Gastrocnemius medialis (tissue), 4 donors: ENCODE measurements at places on chromosomes 16 and 17.

- no peak for DNase-seq
- H3K4me3 ChIP-seq, result no peak overlapping the region
- no peak overlapping the region for H3K27ac ChIP-seq
- H3K27me3 ChIP-seq, result no peaks in the 10 kb centered on the region
- peaks cover 18% of the 10 kb centered on the region for H3K4me1 ChIP-seq
- H3K36me3 ChIP-seq, result no peaks in the 10 kb centered on the region
Measured at GRCh38 chr17:81234940-81235821, 3.7 kb downstream of the TEPSIN start.

GRCh38 chr16:69935740-69936139 is 15.4 kb upstream of the CLEC18A start:
- DNase-seq, result no peak
- no peak overlapping the region for H3K4me3 ChIP-seq
- H3K4me1 ChIP-seq, result no peaks in the 10 kb centered on the region
- no peak overlapping the region for H3K27ac ChIP-seq

GRCh38 chr16:79752396-79752795 is 151.9 kb upstream of the MAF start:
- H3K4me1 ChIP-seq, result no peaks in the 10 kb centered on the region
- no peak overlapping the region for H3K4me3 ChIP-seq
- no peaks in the 10 kb centered on the region for H3K36me3 ChIP-seq

GRCh38 chr16:23227529-23227928 is 45.0 kb downstream of the SCNN1G start:
- H3K27ac ChIP-seq, result no peak overlapping the region
- no peaks in the 10 kb centered on the region for H3K27me3 ChIP-seq
- no peak for DNase-seq
- H3K36me3 ChIP-seq, result no peaks in the 10 kb centered on the region

DNA sequence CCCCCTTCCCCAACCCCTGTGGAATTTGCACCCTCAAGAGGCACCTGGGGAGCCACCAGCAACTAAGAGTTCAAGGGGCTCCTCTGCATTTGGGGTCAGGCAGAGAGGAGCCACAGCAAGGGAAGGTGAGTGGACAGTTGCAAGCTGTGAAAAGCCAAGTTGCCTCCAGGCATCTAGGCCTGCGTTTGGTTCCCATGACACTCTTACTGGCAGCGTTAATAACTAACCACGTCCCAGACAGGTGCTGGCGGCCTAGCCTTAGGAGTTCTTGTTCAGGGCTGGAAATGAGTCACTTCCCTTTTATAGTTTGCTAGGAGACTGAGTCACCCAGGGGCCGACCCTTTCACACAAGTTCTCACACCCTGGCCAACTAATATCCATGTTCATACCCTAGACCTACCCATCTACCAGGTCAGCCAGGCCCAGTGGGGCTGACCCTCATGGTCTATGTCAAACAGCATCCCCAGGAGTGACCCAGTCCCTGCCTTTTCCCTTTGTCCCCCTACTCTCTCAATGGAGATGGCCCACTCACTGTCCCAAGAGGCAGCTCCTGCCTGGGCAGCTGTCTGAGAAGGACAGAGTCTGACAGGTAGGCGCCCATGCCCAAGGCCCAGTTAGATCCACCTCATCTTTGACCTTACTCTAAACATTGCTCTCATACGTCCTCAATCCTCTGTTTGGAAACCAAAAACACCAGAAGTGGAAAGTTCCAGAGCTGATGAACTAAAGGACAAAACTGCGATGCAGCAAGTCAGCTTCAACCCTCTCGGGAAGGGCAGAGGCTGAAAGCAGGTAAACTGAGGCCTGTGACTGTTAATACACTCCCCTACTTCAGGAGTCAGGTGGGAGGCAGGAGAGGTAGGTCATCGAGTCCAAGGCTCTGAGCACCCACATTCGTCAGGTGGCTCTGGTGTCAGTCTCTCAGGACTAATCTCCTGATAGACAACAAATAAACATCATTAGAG is 300.6 kb downstream of the SOX9 start:
- peak; percentile 46 for DNase-seq
- no peaks in the 10 kb centered on the region for H3K36me3 ChIP-seq
- peaks cover 6% of the 10 kb centered on the region for H3K27me3 ChIP-seq
- H3K4me3 ChIP-seq, result no peak overlapping the region
- H3K27ac ChIP-seq, result peak overlapping the region; percentile 12

DNA sequence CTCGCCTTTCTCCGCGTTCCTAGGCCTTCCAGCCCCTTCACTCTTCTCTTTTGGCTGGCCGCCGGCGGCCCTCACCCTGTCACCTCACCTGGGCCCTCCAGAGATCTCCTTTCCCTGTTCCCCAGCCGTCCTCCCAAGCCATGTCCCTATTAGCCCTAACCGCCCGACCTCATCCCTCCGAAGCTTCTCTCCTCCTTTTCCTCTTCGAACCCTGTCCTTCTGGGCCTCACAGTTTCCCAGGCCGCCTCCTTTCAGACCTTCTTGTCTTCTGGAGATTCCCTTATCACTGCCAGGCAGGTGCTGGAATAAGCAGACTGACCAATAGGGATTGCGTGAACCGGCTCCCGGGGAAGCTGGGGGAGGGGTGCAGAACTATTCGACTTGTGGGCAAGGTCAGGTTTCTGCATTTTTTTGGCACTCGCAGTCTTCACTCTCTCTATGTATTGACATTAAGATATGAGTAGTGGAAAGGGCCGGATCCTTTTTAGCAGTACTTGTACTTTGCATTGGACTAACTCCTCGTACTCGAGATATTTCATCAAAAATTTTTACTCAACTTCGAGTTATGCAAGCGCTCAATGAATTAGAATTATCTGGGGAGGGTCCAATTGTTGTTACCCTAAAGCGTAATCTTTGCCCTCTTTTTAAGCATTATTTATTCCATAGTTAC is 690 bp downstream of the RHOT1 start:
- DNase-seq, result peak; percentile 76
- H3K36me3 ChIP-seq, result no peaks in the 10 kb centered on the region
- H3K4me3 ChIP-seq, result peak overlapping the region; percentile 88
- peak overlapping the region; percentile 98 for H3K27ac ChIP-seq
- H3K4me1 ChIP-seq, result peaks cover 20% of the 10 kb centered on the region

GRCh38 chr16:86035906-86036305 is 136.9 kb downstream of the IRF8 start:
- H3K36me3 ChIP-seq, result no peaks in the 10 kb centered on the region
- H3K4me1 ChIP-seq, result no peaks in the 10 kb centered on the region
- no peak overlapping the region for H3K27ac ChIP-seq
- no peak for DNase-seq

- H3K27ac ChIP-seq, result no peak within 1 kb of the TSS
- H3K4me3 ChIP-seq, result no peak within 1 kb of the TSS
- peaks cover 2% of the 10 kb centered on the region for H3K27me3 ChIP-seq
- no peaks in the 10 kb centered on the region for H3K4me1 ChIP-seq
- DNase-seq, result no peak
Measured at GRCh38 chr17:39962642-39963220, at the start of gene GSDMA. TSS of gene GSDMA (plus strand) at chr17:39963004. CDS start at chr17:39965688, 2,684 bp downstream.

DNA sequence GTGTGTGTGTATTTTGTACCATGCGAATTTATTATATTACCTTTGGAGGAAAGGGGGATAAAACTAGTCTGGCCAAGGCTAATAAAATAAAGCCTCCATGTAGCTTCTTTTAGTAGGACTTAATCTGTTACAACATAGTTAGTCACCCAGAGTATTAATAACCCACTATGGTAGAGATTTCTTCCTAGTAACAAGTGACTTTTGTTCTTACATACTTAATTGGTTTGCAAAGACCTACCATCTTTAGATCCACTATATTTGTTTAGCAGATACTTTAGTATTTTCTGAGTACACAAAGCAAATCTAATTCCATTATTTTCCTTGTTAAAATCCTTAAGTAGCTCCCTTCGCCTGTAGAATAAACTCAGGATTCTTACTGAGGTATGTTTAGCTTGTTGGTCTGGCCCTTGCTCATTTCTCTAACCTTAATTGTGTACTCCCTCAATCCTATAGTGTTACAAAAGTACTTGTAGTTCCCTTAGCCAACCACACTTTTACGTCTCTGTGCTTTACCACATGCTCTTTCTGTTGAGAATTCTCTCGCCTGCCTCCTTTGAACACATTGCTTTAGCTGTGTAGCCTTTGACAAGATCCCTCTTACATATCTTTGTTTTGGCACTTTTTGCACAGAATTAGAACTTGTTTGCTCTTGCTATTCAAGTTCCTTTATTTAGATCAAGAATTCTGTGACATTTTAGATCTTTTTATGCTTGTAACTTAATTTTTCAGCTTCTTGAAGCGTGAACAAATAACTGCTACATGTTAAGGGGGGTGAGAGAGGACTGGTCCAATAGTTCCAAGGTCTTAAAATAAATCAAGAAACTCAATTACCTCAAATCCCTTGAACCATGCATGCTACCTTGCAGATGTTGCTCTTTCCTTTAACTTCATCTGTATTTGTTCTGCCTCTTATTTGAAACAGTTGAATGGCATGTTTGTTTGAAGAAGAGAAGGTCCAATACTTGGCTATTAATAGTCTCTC is 23.8 kb downstream of the CLTC start:
- H3K27ac ChIP-seq, result peak overlapping the region; percentile 66
- H3K27me3 ChIP-seq, result no peaks in the 10 kb centered on the region
- H3K4me1 ChIP-seq, result peaks cover 61% of the 10 kb centered on the region
- no peak for DNase-seq
